ENCODE measurements at places on chromosomes 6 and 20.

GRCh38 chr6:90218959-90219208 lies 77.8 kb downstream of the BACH2 start:
- DNase-seq: no peak

GRCh38 chr20:38650010-38650409 lies 48.4 kb downstream of the ARHGAP40 start:
- DNase-seq: no peak

DNA sequence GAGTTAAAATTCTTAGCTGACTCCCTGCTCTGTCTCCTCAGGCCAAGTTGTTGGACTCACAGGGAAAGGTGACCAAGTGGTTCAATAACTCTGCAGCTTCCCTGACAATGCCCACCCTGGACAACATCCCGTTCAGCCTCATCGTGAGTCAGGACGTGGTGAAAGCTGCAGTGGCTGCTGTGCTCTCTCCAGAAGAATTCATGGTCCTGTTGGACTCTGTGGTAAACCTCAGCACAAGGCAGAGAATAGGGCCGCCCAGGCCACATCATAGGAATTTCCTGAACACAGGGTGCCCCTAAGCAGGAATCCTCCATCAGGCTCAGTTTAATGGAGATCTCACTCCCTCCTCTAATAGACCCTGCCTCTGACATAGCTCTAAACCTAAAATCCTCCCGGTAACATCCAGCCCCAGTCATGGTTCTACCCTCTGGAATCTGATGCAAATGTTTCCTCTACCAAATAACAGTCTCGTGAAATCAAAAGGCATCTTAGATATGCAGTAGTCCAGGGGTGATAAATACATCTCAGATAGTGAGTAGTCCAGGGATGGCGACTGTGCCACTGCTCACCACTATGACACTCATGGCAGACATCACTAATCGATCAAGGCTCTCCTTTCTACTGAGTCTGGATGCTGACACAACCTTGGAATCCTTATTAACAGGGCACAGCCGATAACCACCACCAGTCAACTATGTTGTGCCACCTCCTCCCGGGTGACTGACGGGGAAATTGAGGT lies 18.3 kb downstream of the BPIFB1 start:
- DNase-seq: no peak

DNA sequence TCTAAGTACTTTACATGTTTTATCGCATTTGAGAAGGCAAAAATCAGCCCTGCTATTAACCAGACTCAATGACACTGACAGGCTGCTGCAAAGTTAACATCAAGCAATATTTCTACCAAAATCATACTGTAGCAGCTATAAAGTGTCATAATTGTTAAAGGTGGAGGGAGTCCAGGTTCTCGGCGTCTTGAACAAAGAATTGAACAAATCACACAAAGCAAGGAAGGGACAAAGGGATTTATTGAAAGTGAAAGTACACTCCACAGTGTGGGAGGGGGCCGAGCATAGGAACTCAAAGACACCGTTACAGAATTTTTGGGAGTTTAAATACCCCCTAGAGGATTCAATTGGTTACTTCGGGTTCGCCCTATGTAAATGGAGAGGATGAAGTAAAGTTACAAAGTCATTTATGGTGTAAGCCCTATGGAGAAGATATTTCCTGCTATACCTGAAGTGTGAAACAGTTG lies 12.9 kb upstream of the ZNF391 start:
- no peak for DNase-seq

DNA sequence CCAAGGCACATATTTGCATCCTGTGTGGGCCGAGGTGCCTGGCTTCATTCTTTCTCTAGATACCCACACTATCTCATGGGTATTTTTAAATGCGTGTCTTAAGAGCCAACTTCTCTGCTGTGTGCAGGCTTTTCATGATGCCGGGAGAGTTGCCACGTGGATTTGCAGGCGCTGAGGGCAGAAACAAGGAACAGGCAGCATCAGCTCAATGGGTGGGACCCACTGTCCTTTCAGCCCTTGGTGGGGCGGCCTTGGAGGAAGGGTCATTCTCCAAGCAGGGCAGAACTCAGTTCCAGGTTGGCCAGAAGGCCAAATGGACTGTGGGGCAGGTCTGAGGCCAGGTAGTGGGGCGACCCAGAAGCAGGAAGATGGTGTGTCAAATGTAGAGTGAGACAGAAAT lies 84.7 kb downstream of the PHACTR3 start:
- DNase-seq: no peak

DNA sequence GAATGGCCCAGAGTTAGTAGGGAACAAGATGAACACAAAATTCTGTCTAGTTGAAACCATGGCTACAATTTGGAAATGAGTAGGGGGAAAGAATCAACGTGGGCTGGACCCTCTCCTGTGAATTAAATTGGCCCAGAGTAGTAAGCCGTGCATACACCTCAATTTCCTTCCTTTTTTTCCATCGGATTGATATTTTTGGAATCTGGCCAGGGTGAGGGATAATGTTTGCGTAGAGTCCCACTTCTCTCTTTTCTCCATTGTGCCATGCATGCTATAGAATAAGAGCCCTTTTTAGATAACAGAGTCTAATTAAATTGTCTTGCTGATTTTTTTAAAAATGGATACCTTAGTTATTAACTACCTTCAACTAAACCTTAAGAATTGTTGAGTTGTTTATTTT lies 35.2 kb downstream of the XRN2 start:
- no peak for DNase-seq

GRCh38 chr6:132131758-132132157 lies 180.6 kb upstream of the CCN2 start:
- peak; percentile 82 for DNase-seq

GRCh38 chr6:75386050-75386770 lies 101.6 kb upstream of the TMEM30A start:
- DNase-seq: no peak

GRCh38 chr20:17710379-17711266 lies 10.9 kb downstream of the BANF2 start:
- no peak for DNase-seq

DNA sequence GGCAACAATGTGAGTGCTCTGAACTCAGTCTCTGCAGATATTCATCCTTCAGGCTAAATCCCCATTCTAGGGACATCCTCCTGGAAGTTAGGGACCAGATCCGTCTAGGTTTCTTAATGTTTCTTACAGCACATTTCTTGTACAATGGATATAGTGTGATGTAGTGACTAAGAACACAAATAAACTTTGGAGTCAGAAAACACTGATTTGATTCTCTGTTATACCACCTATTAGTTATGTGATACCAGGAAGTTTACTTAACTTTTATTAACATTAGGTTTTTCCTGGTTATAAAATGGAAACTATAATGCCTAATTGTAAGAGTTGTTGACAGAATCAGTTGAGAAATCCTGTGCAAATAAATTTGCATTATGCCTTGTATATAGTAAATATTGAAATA lies 57.6 kb upstream of the KCNQ5 start:
- DNase-seq: no peak

DNA sequence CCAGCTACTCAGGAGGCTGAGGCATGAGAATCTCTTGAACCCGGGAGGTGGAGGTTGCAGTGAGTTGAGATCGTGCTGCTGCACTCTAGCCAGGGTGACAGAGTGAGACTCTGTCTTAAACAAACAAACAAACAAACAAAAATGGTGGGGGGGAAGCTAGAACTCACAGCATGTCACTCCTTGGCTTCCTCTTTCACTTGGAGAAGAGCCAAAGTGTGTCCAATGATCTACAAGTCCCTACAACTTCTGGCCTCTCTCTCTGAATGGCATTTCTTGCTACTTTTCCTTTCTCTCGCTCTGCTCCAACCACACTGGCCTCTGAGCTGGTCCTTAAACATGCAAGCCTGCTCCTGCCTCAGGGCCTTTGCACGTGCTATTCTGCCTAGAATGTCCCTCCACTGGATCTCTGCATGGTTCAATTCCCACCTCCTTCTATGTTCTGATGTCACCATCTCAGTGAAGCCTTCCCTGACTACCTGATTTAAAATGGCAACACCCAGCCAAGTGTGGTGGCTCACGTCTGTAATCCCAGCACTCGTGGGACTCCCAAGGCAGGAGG lies 8.1 kb downstream of the TLDC2 start:
- DNase-seq: no peak

- DNase-seq: no peak
Measured at GRCh38 chr6:90004511-90004910, 110.2 kb downstream of the GJA10 start.

DNA sequence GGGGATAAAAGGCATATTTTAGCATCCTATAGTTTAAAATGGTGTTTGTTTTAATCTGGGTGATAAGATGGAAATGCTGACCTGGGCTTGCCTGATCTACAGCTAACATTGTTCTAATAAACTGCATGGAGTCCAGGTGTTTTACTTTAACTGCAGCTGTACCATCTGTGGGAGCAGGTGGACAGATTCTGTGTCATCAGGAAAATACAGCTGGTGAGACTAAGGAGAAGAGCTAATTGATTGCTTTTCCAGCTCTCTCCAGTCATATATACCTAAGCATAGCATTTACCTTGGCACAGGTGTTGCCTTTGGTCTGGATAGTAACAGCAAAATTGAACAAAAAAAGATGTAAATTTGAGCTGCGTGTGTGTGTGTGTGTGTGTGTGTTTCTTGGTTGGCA lies 31.6 kb downstream of the CBFA2T2 start:
- DNase-seq: no peak

GRCh38 chr20:62769346-62770071 lies 26.8 kb upstream of the MRGBP start:
- DNase-seq: no peak

- DNase-seq: no peak
Measured at GRCh38 chr20:24032400-24032898, 43.9 kb upstream of the GGTLC1 start.

GRCh38 chr6:44478158-44478557 lies 90.7 kb downstream of the CDC5L start:
- no peak for DNase-seq

DNA sequence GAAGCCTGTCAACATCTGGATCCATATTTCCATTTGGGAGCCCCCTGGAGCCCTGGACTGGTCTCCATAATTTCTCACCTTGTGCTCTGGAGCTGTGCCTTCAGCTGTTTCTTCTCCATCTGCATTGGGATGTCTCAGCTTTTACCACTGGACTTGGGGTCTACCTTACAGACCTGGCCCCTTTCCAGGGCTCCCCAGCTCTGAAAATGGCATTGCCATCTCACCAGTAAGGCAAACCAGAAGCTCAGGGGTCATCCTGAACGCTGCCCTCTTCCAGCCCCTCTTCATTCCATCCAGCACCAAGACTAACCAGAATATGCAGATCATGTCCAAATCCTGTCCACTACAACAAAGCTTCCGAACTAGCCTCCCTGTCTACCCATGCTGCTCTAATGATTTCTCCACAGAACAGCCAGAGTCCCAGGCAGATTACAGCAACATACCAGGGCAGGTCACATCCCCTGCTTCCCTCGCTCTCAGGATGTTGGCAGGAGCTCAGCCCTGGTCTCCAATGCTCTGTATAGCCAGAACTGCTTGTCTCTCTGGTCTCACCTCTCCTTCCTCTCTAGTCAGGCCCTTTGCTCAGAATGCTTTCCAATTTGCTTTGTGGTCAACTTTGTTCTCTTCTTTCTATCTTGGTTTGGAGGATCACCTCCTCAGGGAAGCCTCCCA lies 17.7 kb upstream of the NNAT start:
- DNase-seq: no peak

DNA sequence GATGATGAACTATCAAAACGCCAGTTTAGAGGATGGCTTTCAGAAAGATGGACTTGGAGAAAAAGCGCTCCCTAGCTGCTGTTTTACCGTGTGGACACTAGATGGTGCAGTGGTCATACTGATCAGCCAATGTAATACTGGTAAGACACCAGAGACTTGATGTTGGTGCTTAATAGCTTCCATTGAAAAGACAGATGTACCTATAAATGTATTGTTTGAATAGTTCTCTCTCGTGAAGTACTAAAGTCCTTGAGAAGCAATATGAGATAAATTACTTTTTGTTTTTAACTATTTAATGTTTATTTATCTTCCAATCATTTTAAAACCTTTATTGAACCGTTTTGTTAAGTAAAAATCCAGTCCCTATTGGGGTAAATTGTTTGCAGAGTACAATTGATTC lies 63.9 kb upstream of the FUCA2 start:
- peak; percentile 82 for DNase-seq

DNA sequence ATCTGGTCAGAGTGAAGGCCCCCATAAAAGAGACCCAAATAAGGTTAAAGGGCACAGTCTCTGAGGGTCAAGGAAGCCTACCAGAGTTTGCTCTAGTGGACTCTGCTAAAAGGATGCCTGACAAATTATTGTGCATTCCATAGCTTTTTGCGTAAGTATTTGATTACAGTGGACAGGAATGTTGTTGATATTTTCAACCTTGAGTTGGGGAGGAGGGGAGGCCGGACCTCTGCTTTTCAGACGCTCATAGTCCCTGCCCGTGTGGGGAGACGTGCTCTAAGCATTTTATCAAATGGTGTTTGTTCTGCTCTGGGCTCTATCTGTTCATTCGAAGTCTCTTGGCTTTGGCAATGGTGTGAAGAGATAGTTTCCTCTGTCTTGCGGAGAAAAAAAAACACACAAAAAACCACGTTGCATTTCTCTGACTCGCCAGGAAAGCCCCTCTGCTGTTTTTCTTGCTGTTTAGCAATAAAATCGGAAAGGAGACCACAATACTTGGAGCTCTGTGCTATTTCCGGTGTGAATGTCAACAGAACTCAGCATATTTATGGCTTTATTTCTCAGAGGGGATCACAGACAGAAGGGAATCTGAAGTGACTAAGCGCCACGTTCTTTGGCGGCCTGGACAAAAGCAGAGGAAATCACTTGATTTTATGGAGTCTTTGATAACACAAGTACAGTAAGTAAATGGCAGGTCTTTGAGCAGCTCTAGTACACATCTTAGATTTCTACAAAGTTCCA lies 159.8 kb downstream of the ZFP64 start:
- peak; percentile 90 for DNase-seq

- DNase-seq: no peak
Measured at GRCh38 chr6:142002825-142003405, 129.8 kb upstream of the GJE1 start.

- DNase-seq: peak; percentile 69
Measured at GRCh38 chr20:31704225-31705119, 18.2 kb downstream of the BCL2L1 start.

DNA sequence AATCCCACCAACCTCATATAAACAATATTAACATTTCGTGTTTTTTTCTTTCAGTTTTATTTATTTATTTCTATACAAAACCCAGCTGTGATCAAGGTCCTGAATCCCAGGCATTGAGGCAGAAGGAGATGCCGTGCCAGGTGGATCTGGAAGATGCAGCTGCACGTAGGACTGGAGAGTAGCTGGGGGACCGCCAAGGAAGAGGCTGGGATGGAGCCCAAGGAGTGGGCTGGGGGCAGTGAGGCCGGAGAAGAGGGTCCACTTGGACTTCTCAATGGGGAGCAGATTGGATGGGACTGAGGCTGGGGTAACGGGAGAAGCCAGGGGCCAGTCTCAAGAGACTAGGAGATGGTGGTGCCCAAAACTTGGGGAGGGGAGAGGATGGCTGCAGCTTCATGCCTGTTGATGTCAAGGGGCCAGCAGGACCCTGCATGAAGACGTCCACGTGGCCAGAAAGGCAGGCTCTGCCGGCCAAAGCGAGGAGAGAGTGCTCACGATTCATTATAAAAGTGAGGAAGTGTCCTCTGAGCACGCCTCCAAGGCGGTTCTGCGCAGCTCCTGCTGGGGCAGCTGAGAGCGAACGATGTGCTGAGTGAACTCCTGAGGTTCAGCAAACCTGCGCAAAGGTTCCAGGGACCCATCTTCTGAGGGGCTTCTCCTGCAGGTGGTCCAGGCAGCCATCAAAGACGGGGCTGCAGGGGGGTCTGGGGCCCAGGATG lies 110.3 kb downstream of the BMP7 start:
- DNase-seq: no peak

- no peak for DNase-seq
Measured at GRCh38 chr6:14656078-14656521, 538.5 kb downstream of the CD83 start.

- DNase-seq: no peak
Measured at GRCh38 chr6:138774370-138774769, 801 bp downstream of the CCDC28A start.

GRCh38 chr6:122678841-122679240 lies 68.6 kb downstream of the PKIB start:
- no peak for DNase-seq

Data from HTR-8/SVneo (cell line).